Retina (tissue), 1 donor: ENCODE measurements at places on chromosomes 11 and 22.

- DNase-seq: peak; percentile 22
These were observed 21.6 kb downstream of the NNMT start for GRCh38 chr11:114317787-114318137.

DNA sequence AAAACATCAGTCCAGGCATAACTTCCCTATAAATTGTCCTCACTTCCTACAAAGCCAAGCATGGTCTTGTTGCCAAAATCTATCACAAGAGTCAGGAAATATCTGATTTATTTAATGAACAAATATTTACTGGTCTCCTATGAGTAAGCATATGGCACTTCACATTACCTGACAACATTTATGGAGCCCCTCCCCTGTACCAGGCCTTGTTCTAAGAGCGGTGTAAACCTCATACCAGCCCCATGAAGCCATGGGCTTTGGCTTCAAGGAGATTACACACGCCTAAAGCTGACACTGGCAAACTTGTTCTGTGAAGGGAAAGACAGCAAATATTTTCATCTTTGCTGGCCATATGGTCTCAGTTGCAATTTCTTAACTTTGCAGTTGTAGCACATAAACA lies 43.0 kb upstream of the EIF3D start:
- DNase-seq: no peak

GRCh38 chr11:2156416-2157182 lies 4.4 kb downstream of the INS start:
- DNase-seq: peak; percentile 82

- DNase-seq: no peak
These were observed 287.0 kb downstream of the FAT3 start for GRCh38 chr11:92511522-92512203.

DNA sequence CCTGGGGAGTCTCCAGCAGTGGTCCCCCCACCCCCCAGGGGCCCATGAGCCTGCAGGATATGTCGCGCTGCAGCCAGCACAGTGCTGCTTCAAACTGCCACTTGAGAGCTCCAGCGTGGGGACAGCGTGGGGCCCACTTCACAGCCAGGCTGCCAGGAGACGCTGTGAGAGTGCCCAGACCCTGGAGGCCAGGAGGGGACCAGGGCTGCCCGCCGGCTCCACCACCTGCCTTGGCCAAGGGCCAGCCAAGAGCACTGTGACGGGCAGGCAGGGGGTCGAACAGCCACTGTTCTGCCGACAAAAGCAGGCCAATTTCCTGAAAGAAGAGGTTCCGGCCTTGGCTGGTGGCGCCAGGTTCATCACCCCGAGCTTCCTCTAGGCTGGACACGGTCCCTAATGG lies 60.2 kb downstream of the FLRT1 start:
- DNase-seq: no peak

GRCh38 chr11:116145187-116145865 lies 627.5 kb downstream of the BUD13 start:
- no peak for DNase-seq

- DNase-seq: peak; percentile 50
These were observed 75.2 kb downstream of the LDLRAD3 start for GRCh38 chr11:36019005-36019596.

DNA sequence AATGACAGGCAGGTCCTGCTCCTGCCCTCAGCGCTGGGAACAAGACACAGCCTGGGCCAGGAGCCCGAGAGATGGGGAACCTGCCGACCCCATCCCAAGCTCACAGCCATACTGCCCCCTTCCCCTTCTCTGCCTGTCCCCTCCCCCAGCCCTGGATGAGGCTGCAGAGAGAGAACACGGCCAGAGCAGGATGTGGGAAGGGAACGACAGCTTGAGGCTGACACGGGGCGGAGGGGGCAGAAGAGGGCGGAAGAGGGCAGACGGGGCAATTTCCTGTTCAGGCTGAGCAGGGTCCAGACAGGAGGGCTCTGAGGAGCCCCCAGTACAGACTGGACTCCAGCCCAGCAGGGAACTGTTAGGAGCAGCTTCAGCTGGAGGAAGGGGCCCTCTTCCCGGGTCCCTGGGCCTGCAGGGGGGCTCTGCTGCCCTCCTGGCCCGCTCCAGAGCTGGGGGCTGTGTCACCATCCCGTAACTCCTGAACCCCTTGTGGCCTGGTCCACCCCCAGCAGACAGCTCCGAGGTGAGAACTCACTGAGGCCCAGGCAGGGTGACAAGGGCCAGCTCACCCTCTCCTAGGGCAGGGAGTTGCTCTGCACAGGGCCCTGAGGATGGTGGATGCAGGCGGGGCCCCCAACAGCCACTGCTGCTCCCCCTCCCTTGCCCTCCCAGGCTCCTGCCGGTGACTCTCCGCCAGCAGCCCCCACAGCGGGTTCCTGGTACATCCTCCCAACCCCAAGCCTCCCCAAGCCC lies 5.7 kb downstream of the CTSD start:
- no peak for DNase-seq

DNA sequence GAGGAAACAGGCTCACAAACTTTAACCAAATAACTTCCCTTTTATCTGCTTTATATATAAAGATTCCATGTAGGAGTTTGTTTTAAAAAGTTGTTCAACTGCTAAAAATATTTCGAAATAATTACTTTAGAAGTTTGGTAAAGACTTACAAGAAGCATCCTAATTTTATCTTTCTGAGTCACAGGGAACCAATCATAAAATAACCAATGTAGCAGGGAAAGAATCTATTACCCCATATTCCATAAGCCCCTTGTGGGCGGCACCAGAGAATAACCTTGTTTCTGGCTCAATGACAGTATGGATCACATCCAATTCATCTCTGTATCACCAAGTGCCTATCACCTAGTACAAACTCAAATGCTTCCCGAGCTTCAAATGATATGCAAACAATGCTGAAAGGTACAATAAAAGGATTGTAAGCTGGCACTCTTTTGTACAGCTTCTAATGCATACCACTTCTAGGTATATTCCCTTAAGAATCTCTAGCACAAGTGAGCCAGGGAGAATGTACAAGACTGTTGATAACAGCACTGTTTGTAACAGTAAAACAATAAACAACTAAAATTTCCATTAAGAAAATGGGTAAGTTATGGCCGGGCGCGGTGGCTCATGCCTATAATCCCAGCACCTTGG lies 158.4 kb downstream of the ATG16L2 start:
- DNase-seq: no peak

- DNase-seq: no peak
These were observed 451 bp upstream of the HDHD5 start for GRCh38 chr22:17159504-17159951.

DNA sequence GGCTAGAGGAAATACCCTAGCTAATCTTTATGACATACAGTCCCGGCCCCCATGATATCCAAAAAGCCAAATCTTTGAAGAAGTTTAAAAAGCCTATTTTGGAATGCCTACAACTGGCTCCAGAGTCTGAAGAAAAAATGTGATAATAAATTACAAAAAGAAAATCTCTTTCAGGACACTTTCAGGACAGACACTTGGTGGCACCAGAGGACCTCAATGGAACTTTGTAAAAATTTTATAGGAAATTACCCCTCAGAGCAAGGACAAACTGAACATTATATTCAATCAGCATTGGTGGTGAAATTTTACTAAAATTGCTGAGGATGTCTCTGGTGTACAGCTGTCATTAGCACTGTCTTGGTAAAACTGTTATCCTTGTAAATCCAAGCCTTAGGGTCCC lies 81.0 kb downstream of the CCDC73 start:
- no peak for DNase-seq

DNA sequence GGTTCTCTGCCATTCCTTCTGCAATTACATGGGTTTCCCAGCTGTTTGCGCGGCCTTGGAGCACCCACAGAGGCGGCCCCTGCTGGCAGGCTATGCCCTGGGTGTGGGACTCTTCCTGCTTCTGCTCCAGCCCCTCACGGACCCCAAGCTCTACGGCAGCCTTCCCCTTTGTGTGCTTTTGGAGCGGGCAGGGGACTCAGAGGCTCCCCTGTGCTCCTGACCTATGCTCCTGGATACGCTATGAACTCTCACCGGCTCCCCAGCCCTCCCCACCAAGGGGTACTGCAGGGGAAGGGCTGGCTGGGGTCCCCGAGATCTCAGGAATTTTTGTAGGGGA lies 2.6 kb downstream of the RCE1 start:
- DNase-seq: no peak

GRCh38 chr11:16301462-16301861 lies 54.9 kb downstream of the SOX6 start:
- DNase-seq: no peak

DNA sequence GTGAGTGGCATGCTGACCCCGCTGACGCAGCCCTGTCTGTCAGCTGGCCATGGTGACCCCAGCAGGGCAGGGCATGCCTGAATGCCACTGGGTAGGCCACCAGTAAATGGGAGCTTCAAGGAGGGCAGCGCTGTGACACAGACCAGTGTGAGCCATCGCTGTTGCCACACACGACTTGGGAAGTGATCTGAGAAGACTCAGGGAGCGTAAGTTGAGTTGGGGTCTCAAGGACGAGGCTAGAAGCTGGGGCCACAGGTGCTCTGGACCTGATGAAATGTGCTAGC lies 28.2 kb downstream of the MPPED1 start:
- DNase-seq: no peak

DNA sequence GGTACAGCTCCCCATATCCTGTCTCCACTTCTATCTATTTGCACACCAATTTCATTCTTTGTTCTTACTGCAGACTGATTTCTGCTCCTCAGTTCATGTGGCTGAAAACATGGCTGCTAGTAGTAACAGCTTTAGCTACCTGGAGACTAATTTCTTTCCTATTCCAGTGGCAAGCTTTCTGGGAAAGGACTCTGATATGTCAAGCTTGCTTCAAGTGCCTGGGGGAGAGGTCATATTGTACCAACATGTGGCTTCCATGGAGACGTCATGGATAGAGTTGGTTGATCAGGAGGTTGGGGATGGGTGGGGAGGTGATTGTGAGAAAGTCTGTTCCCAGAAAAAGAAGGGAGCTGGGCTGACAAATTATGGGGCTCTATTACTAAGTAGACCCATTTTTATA lies 44.9 kb downstream of the ADM start:
- DNase-seq: no peak

GRCh38 chr11:123450623-123451022 lies 20.6 kb downstream of the GRAMD1B start:
- no peak for DNase-seq

GRCh38 chr11:113579292-113579940 lies 104.2 kb upstream of the DRD2 start:
- DNase-seq: no peak

DNA sequence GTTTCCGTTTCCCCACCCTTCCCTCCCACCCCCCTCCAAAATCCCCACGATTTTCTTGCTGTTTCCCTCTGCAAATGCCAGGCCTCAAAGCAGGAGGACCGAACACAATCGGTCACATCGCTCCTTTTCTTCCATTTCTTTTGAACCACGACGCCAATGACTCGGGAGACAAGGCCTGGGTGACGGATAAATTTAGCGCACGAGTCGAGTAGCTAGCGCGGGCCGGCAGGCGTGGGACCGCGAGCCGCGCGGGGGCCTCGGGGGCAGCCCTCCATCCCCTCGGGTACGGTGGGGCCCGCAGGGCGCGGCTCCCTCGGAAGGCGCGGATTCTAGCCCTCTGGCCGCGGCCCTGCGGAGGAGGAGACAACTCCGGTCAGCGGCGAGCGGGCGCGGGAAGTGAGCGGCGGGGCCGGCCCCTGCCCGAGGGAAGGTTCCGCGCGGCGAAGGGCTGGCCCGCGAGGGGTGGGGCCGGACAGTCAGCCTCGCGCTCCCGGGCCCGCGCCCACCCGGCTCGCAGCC lies 414 bp downstream of the JOSD1 start:
- DNase-seq: peak; percentile 79

DNA sequence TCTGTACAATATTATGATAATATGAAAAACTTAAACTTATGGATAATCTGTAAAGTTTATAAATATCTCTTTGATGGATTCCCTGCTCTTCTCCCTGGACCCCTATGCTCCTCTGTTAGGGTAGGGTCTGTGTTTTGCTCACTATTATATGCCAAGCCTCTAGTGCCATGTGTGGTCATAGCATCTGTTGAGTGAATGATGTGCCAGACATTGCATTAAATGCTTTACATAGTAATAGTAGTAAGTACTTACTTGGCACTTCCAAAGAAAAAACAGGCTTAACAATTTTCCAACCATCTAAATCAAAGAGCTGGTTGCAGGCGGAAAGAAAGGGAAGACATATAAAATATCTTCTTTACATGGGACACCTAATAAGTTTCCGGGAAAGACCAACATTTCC lies 46.8 kb downstream of the LGR4 start:
- no peak for DNase-seq

GRCh38 chr11:73760135-73760678 lies 667 bp downstream of the RAB6A start:
- no peak for DNase-seq

GRCh38 chr22:47552541-47553205 lies 790.2 kb downstream of the TBC1D22A start:
- no peak for DNase-seq

DNA sequence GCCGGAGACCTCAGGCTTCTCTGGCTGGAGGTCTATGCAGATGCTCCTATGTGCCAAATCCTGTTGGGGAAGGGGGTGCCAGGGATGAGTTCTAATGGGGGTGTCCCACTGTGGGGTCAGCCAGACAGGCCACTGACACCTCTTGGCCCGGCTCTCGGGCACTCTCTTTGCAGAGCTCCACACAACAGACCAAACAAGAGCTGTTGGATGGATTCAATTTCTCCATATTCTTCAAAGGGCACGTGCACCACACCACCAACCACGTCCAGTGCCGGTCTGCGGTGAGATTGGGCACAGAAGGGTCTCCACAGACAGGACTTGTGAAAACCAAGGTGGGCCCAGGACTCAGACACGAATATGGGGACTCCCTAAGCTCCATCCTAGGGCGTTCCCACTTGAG lies 2.2 kb upstream of the RGL4 start:
- DNase-seq: no peak

DNA sequence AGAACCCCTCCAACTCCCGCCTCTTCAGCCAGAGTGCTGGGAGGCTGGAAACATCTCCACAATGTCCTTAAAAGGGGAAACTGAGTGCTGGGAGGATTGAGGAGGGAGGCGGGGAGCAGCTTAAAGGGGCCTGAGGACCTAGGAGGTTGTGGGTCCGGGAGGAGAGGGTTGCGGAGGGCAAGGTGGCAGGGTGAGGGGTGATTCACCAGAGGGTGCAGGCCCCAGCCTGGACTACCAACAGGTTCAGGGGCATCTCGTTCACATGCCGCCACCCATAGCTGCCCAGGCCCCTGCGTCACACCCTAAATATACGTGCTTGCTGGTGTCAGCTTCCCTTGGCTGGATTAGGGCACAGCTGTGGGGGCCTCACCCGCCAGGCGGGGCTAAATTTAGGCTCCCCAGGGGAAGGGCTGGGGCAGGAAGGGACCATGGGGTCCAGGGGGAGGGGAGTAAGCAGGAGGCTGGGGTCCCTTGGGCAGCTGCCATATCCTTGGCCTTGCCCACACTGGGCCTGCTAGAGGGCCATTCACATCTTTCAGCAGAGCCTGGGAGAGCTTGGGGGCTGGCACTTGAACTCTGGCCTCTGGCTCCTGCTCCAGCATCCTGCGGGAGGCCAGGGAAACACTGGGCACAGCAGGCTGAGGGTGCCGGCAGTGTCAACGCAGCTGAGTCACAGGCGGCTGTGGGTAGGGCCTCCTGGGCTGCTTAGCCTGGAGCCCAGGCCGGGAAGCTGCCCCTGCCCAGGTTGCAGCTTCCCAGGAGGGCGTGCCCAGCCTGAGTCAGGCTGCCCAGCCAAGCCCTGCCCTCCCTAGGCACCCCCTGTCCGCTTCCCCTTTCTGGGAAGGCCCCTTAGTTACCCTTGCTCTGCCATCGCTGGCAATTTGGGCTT lies 1.3 kb downstream of the EHBP1L1 start:
- DNase-seq: no peak

GRCh38 chr11:121441521-121441920 lies 10.6 kb upstream of the SORL1 start:
- no peak for DNase-seq
